ENCODE measurements at places on chromosomes 4 and X.

DNA sequence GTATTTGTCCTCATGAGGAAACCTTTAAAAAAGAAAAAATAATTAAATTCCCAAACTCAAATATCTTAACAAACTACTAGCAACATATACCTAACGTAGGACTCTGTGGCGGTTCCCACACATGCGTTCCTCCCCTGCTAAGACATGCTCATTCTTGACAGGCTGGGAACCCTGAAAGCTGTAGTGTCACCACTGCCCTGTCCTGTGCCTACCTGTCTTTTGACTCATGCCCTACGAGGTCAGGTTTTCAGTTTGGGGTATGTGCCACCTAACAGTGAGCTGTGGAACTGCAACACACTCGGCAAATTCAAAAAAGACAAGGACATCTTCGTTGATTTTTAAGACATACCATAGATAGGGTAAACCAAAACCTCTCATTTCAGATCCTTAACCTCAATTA, 17.8 kb downstream of the IDS start:
- DNase-seq, result no peak

DNA sequence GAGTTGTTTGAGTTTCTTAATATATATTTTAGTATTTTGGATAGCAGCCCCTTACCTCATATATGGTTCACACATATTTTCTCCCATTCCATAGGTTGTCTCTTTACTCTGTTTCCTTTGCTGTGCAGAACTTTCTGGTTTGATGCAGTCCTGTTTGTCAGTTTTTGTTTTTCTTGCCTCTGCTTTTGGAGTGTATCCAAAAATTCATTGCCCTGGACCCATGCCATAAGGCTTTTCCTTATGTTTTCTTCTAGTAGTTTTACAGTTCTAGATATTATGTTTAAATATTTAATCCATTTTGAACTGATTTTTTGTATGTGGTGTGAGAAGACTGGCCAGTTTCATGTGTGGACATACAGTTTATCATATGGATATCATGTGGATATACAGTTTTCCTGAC, 58.5 kb upstream of the NUDT6 start:
- DNase-seq, result no peak

DNA sequence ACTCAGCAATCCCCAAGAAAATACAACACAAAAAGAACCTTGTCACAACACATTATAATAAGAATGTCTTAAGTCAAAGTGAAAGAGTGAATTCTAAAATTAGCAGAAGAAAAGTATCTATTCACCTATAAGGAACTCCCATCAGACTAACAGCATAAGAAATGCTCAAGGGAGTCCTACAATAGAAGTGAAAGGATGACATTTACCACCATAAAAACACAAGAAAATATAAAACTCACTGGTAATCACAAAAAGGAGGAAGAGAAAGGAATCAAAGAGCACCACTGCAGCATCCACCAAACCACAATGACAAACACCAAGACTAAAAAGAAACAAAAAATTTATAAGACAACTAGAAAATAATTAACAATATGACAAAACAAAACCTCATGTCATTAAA, 257.0 kb upstream of the AGTR2 start:
- DNase-seq, result no peak

DNA sequence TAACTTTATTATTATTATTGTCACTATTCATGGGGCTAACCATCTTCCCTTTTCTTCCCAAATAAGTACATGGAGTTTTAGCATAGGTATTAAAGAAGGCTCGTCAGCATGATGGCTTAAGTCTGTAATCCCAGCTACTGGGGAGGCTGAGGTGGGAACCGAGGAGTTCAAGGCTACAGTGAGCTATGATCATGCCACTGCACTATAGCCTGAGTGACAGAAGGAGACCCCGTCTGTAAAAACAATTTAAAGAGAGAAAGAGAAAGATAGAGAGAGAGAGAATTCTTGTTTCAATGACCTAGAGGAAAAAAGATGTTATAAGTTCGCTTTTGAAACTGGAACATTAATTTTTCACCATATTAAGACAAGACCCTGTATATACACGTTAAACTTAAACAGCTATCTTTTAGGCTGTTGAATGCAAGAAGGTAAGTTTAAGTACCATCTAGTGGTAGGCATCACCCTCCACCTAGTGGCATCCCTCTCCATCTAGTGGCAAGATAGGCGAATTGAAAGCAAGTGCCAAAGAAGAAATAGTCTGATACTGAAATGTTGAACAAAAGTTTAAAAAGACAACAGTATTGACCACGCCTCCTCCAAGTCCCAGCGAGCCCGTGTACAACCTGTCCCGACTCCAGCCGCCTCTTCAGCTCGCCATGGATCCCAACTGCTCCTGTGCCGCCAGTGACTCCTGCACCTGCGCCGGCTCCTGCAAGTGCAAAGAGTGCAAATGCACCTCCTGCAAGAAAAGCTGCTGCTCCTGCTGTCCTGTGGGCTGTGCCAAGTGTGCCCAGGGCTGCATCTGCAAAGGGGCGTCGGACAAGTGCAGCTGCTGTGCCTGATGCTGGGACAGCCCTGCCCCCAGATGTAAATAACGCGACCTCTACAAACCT, 26.0 kb upstream of the YTHDC1 start:
- peak; percentile 41 for DNase-seq

- no peak for DNase-seq
Observed at GRCh38 chrX:14505648-14506047, 23.7 kb upstream of the GLRA2 start.

- DNase-seq, result no peak
Observed at GRCh38 chr4:11628093-11628725, 199.5 kb upstream of the HS3ST1 start.

DNA sequence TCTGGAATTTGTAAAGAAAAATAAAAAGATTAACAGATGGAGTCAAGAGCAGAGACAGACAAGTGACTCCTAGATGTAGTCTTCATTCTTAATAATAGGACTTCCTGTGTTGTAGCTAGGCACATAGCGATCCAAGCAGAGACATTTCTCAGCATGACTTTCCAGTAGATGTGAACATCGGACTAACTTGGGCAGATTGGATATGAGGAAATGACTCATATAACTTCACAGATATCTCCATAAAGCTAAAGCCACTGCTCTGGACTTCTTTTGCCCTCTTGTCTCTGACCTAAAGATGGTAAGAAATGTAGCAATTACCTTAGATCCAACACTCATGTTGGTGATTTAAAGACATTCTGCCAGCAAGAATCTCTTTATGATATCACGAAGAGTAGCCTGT, 131.7 kb downstream of the EPHA5 start:
- DNase-seq, result no peak

DNA sequence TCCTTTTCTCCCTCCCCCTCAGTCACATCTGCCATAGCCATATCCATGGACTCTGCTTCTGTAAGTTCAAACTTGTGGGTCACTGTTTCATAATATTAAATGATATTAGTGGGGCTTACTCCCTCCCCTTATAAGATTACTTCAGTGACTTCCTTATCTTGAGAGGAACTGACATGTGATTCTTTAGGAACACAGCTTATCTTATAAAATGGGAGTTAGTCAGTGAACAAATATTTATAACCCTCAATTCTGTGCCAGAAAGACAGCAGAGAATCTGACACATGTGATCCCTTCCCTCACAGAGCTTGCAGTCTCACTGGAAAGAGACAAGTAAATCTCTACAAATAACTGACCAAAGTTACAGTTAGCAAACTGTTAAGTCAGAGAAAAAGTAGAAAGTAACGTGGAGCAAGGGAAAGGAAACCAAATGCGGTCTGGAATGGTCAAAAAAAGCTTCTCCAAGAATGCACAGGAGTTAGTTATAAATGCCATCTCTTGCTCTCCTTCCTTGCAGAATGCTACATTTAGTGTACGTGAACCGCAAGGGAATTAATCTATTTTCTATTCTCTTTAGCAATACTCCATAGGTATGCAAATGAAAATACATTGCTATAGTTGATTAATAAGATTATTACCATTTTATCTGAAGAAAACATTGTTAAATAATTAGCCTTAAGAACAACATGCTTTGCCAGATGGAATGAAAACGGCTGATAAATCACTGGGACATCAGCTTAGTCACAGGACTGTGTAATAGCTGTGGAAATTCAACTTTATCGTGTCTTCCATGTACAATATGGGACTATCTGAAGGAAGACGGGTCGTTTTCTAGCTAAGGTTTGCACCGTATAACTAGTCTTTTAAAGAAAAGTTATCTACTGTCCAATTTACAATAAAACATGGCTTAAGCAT, 29.0 kb downstream of the SGMS2 start:
- DNase-seq, result no peak

DNA sequence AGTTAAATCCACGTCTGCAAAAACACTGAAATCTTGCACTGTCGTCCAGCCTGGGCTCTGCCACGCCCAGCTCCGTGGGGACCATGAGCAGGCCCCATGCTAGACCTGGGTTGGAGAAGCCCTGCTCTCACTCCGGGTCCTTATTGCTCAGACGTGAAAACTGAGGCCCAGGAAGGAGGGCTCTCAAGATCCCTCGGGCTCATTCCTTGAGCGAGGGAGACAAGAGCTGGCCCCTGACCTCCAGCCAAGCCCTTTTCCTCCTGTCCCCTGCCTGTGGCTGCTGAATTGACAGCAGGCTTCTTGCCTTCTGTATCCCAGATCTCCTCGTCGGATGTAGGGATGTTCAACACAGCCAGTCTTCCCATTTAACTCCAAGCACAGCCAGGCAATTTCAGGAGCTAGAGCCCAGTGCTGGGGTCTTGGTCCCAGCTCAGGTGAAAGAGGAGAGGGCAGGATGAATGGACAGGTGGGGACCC, 109.5 kb downstream of the CPZ start:
- no peak for DNase-seq

GRCh38 chrX:128739539-128739938, 687.3 kb upstream of the ACTRT1 start:
- no peak for DNase-seq

Data from kidney epithelial cell (primary cell).